Stomach (tissue), 19 donors: ENCODE measurements at places on chromosomes 1 and 21.

- H3K36me3 ChIP-seq: peaks cover 23% of the 10 kb centered on the region
- H3K4me1 ChIP-seq: peaks cover 22% of the 10 kb centered on the region
- no peak overlapping the region for H3K4me3 ChIP-seq
Measured at GRCh38 chr1:109242387-109242786, 7.0 kb upstream of the CELSR2 start.

GRCh38 chr1:44571712-44572571 lies 102.3 kb downstream of the TMEM53 start:
- H3K4me1 ChIP-seq: no peaks in the 10 kb centered on the region
- no peaks in the 10 kb centered on the region for H3K36me3 ChIP-seq
- H3K27ac ChIP-seq: no peak overlapping the region
- DNase-seq: no peak
- H3K27me3 ChIP-seq: no peaks in the 10 kb centered on the region

DNA sequence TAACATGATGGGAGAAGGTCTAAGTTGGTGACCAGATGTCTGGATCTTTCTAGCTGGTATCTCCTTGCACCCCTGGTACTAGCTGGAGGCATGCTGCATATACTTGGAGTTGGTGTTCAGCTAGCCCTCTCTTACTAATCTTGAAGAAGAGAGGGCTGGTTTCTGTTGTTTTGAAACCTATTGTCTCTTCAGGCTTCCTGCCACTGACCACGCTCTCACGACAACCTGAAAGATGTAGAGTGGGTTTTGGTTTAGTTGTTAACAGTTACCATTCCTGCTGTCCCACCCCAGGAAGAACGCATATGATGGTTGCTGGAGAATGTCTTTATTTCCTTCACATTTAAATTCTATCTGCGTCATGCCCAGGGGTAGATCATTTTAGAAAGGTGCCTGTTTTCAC lies 3.6 kb downstream of the MAN1C1 start:
- peaks cover 6% of the 10 kb centered on the region for H3K27me3 ChIP-seq
- no peak overlapping the region for H3K27ac ChIP-seq
- DNase-seq: no peak

DNA sequence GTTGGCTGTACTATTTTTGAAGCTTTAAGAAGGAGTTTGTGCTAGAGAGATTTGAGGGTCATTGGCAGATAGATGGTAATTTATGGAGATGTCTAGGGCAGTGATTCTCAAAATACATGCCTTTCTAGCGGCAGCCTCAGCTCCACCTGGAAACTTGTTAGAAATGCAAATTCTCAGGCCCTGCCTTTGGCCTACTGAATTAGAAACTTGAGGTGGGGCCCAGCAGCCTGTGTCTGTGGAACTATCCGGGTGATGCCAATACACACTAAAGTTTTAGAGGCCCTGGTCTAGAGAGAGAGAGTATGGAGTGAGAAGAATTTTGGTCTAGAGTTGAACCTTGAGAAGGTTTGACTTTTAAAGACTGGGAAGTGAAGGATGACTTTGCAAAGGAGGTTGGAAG lies 82.5 kb downstream of the CDC14A start:
- no peak overlapping the region for H3K4me3 ChIP-seq
- H3K27me3 ChIP-seq: no peaks in the 10 kb centered on the region
- DNase-seq: no peak
- H3K27ac ChIP-seq: no peak overlapping the region
- H3K36me3 ChIP-seq: no peaks in the 10 kb centered on the region

DNA sequence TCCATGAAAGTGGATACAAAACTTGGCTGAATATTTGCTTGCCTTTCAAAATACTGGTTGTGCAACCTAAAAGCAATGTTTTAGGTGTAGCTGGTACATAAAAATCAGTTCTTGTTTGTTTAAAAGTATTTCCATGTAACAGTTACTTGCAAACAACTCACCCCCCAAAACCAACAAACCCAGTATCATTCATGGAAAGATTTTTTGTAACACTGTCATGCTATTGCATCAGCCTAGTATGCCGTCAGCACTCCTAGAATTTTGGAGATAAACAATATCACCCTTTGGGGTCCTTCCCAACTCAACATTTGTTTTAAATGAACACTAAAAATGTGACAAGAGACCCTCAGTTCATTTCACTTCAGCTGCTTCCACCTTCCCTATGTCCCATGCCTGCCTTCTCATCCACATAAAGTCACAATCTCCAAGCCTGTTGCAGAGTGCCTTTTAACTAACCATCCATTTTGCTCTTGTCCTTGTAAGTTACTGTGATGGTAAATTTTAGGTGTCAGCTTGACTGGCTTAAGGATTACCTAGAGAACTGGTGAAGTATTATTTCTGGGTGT lies 425.3 kb downstream of the DUSP10 start:
- no peaks in the 10 kb centered on the region for H3K36me3 ChIP-seq
- no peak overlapping the region for H3K4me3 ChIP-seq
- H3K4me1 ChIP-seq: no peaks in the 10 kb centered on the region
- no peak for DNase-seq
- no peaks in the 10 kb centered on the region for H3K27me3 ChIP-seq

- no peaks in the 10 kb centered on the region for H3K27me3 ChIP-seq
- no peaks in the 10 kb centered on the region for H3K36me3 ChIP-seq
- H3K27ac ChIP-seq: no peak overlapping the region
- H3K4me1 ChIP-seq: peaks cover 12% of the 10 kb centered on the region
Measured at GRCh38 chr1:208988811-208989222, 594.7 kb upstream of the CAMK1G start.

DNA sequence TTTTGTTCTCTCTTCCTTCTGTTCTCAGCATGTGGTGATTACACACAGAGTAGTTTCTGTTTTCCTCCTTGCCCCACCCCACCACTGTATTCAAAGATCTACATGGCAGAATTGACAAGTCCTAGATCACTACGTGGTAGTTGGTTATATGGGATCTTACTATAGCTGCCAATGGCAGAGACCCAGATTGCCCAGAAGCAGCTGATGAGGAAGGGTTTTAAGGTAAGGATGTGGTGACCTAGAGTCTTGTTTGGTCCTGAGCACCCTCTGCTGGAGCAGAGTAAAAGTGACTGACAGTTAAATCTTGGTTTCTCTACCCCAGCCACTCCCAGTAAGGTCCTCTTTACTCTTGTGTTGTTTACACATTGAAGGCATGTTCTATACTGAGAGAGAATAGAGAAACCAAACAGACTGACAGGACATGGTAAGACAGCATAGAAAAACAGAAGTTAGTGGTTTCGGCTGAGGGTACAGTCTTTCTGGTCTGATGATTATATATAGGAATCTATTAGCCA lies 22.8 kb upstream of the STRIP1 start:
- DNase-seq: peak; percentile 80
- no peaks in the 10 kb centered on the region for H3K27me3 ChIP-seq
- peaks cover 79% of the 10 kb centered on the region for H3K36me3 ChIP-seq
- H3K4me3 ChIP-seq: no peak overlapping the region
- H3K4me1 ChIP-seq: peaks cover 31% of the 10 kb centered on the region

GRCh38 chr1:231157311-231157710 lies 4.5 kb upstream of the TRIM67 start:
- no peaks in the 10 kb centered on the region for H3K27me3 ChIP-seq
- H3K4me1 ChIP-seq: peaks cover 15% of the 10 kb centered on the region
- H3K36me3 ChIP-seq: no peaks in the 10 kb centered on the region

DNA sequence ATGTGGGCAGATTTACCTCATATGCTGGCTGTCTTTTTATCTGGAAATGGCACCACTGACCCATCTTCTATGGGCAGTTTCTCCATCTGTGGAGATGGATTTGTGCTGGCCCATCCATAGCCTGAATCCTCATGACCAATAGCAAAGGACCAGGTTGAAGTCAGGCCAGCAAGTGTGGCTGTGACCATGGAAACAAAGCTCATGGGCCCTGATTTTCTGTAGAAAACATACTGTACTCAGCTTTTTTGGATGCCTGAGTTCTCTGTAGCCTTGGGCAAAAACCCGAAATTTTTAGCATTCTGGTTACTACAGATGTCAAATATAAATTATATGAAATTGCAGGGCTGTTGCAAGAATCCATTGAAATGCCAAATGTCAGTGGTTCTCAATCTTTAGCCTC lies 155.0 kb downstream of the PLXNA2 start:
- H3K27ac ChIP-seq: no peak overlapping the region
- H3K4me1 ChIP-seq: peaks cover 31% of the 10 kb centered on the region
- DNase-seq: no peak
- H3K4me3 ChIP-seq: no peak overlapping the region
- peaks cover 90% of the 10 kb centered on the region for H3K36me3 ChIP-seq

GRCh38 chr1:108560874-108561459 lies 1.1 kb downstream of the EEIG2 start:
- H3K4me1 ChIP-seq: peaks cover 18% of the 10 kb centered on the region
- H3K27me3 ChIP-seq: no peaks in the 10 kb centered on the region
- H3K4me3 ChIP-seq: peak overlapping the region; percentile 83
- H3K27ac ChIP-seq: peak overlapping the region; percentile 85
- DNase-seq: peak; percentile 79

DNA sequence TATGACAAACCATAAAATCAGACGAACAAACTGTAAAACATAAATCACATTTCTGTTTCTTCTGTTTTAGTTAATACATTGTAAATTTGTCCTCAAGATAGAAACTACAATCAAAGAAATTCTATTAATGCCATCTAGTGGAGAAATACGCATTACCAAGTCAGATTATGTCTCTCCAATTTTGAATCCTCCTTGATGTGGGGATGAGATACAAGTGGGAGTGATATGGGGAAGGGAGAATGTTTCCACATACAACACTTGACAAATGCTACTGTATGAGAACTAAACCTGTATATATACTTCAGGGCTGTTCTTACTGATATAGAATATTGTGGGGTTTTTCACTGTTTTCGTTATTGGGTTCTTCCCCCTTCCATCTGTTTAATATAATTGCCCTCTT lies 2.6 kb downstream of the HFM1 start:
- H3K4me3 ChIP-seq: no peak overlapping the region
- peaks cover 16% of the 10 kb centered on the region for H3K4me1 ChIP-seq
- no peaks in the 10 kb centered on the region for H3K36me3 ChIP-seq
- H3K27ac ChIP-seq: no peak overlapping the region

- no peak overlapping the region for H3K4me3 ChIP-seq
- H3K27ac ChIP-seq: peak overlapping the region; percentile 84
- no peaks in the 10 kb centered on the region for H3K27me3 ChIP-seq
- DNase-seq: peak; percentile 67
Measured at GRCh38 chr1:16174886-16175598, 19.2 kb upstream of the EPHA2 start.

DNA sequence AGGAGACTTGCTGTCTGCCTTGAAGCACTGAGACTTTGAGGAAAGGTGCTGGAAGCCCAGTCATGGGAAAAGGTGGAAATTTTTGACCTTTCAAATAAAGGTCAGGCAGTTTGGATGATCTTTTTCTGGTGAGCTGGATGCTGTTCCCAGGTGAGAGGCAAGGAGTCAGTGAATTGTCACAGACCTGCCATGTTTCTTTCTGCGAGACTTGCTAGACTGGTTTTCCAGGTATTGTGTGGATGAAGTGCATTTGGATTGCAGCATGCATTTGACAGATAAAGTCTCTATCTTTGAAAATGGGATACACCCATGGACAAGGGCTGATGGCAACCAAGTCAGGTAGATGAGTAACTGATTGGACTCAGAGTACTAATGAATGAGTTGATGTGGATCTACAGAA lies 65.7 kb upstream of the NHLH2 start:
- no peak overlapping the region for H3K27ac ChIP-seq
- no peak for DNase-seq
- no peaks in the 10 kb centered on the region for H3K4me1 ChIP-seq
- no peaks in the 10 kb centered on the region for H3K27me3 ChIP-seq
- no peaks in the 10 kb centered on the region for H3K36me3 ChIP-seq
- H3K4me3 ChIP-seq: no peak overlapping the region

GRCh38 chr1:205275133-205275532 lies 46.4 kb downstream of the NUAK2 start:
- H3K27ac ChIP-seq: no peak overlapping the region
- H3K27me3 ChIP-seq: no peaks in the 10 kb centered on the region

- H3K4me1 ChIP-seq: no peaks in the 10 kb centered on the region
- no peaks in the 10 kb centered on the region for H3K27me3 ChIP-seq
- no peaks in the 10 kb centered on the region for H3K36me3 ChIP-seq
- H3K4me3 ChIP-seq: no peak overlapping the region
- H3K27ac ChIP-seq: no peak overlapping the region
- DNase-seq: no peak
Measured at GRCh38 chr1:111832521-111833155, 76.9 kb downstream of the DDX20 start.

GRCh38 chr1:221188458-221188857 lies 309.2 kb downstream of the HLX start:
- DNase-seq: no peak
- H3K4me3 ChIP-seq: no peak overlapping the region
- no peaks in the 10 kb centered on the region for H3K4me1 ChIP-seq
- H3K27me3 ChIP-seq: no peaks in the 10 kb centered on the region
- H3K36me3 ChIP-seq: no peaks in the 10 kb centered on the region

GRCh38 chr1:155671750-155672149 lies 16.8 kb downstream of the YY1AP1 start:
- no peak for DNase-seq
- no peaks in the 10 kb centered on the region for H3K4me1 ChIP-seq
- H3K27me3 ChIP-seq: no peaks in the 10 kb centered on the region
- no peak overlapping the region for H3K27ac ChIP-seq

DNA sequence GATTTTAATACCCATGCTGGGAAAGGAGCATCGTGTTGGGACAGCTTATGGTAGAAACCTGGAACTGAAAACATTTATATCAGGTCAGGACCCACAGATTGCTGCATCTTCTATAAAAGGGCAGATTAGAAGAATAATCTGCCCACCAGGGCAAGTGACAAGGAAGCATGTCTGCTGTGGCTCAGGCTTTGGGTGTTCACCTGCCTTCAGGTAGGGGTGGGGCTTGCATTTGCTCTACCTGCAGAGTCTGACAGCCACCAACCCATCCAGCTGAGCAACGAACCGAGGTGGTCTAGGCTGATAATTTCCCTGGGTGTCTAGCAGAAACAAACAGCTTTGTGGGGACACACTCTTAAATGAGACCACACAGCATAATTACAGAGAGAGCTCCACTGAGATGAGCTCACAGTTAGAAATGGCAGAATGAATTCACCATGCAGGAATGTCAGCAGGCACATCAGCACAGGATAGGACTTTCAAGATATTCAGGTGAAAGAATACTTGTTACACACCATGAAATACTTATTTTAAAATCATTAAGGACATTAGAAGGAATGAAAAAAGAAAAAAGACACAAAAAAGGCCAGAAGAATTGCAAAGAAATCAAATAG lies 36.1 kb upstream of the B3GALT5 start:
- no peak overlapping the region for H3K27ac ChIP-seq
- no peak overlapping the region for H3K4me3 ChIP-seq
- H3K27me3 ChIP-seq: peaks cover 10% of the 10 kb centered on the region
- H3K36me3 ChIP-seq: no peaks in the 10 kb centered on the region
- DNase-seq: no peak
- no peaks in the 10 kb centered on the region for H3K4me1 ChIP-seq

GRCh38 chr1:73604211-73604610 lies 593.8 kb downstream of the LRRIQ3 start:
- H3K36me3 ChIP-seq: no peaks in the 10 kb centered on the region
- no peak for DNase-seq
- H3K4me3 ChIP-seq: no peak overlapping the region
- no peaks in the 10 kb centered on the region for H3K27me3 ChIP-seq

- DNase-seq: no peak
- peaks cover 7% of the 10 kb centered on the region for H3K4me1 ChIP-seq
- H3K27me3 ChIP-seq: no peaks in the 10 kb centered on the region
- no peaks in the 10 kb centered on the region for H3K36me3 ChIP-seq
- no peak overlapping the region for H3K4me3 ChIP-seq
Measured at GRCh38 chr21:33124889-33125288, 54.9 kb downstream of the OLIG1 start.
